AG04450 (cell line): ENCODE measurements at places on chromosomes 3 and 15. TPM values are rescaled to one million over a fixed set of nuclear protein-coding genes. Genes with fewer than 3 reads are reported as not detected.

TP63 gene
- polyA plus RNA-seq = not detected in 2 replicates

MESP1 gene
- polyA plus RNA-seq = 0.17 and 0.30 TPM in 2 replicates

NAA50 gene
- polyA plus RNA-seq = 95.9 and 129 TPM in 2 replicates

LMOD3 gene
- not detected in 2 replicates for polyA plus RNA-seq

TMEM207 gene
- not detected in 2 replicates for polyA plus RNA-seq

PLSCR2 gene
- not detected in 2 replicates for polyA plus RNA-seq

CSPG5 gene
- not detected in 2 replicates for polyA plus RNA-seq

FILIP1L gene
- 75.5 and 90.7 TPM in 2 replicates for polyA plus RNA-seq

AP2M1 gene
- 963 and 1,068 TPM in 2 replicates for polyA plus RNA-seq

ASB14 gene
- not detected in 2 replicates for polyA plus RNA-seq

RHCG gene
- polyA plus RNA-seq = not detected in 2 replicates

RAMAC gene
- 29.4 and 37.4 TPM in 2 replicates for polyA plus RNA-seq

CHRD gene
- polyA plus RNA-seq = 0.11 and 0.12 TPM in 2 replicates

ALPK3 gene
- polyA plus RNA-seq = 0.04 and 0.09 TPM in 2 replicates

FANCI gene
- 9.2 and 13.2 TPM in 2 replicates for polyA plus RNA-seq

RTP1 gene
- polyA plus RNA-seq = not detected in 2 replicates

CIB2 gene
- 2.7 and 3.7 TPM in 2 replicates for polyA plus RNA-seq

SLC35G2 gene
- 13.3 and 18.1 TPM in 2 replicates for polyA plus RNA-seq

CKMT1A gene
- polyA plus RNA-seq = not detected in 2 replicates

STRIT1 gene
- not detected in 2 replicates for polyA plus RNA-seq

ECE2 gene
- polyA plus RNA-seq = not detected in 2 replicates

C3orf20 gene
- polyA plus RNA-seq = not detected in 2 replicates

TF gene
- polyA plus RNA-seq = 0.07 and 0.15 TPM in 2 replicates

RGMA gene
- polyA plus RNA-seq = 0.17 and 0.36 TPM in 2 replicates

HTR3E gene
- not detected in 2 replicates for polyA plus RNA-seq

SOX2 gene
- not detected in 2 replicates for polyA plus RNA-seq

NANOGP8 gene
- polyA plus RNA-seq = 0.11 and 0.15 TPM in 2 replicates

P2RY14 gene
- polyA plus RNA-seq = not detected in 2 replicates

RRP9 gene
- polyA plus RNA-seq = 10.8 and 13.7 TPM in 2 replicates

IRAK2 gene
- polyA plus RNA-seq = 7.6 and 8.9 TPM in 2 replicates
